Omental fat pad (tissue), 4 donors: ENCODE measurements at places on chromosomes 3 and 15. TPM values are rescaled to one million over a fixed set of nuclear protein-coding genes. Genes with fewer than 3 reads are reported as not detected.

NXPE3 gene
- 6.5 TPM for total RNA-seq

CP gene
- total RNA-seq = 24.3 TPM

AP3S2 gene
- 73.8 TPM for total RNA-seq

SERPINI1 gene
- 2.2 TPM for total RNA-seq

NDN gene
- 135 TPM for total RNA-seq

COL7A1 gene
- 0.31 TPM for total RNA-seq

MUC4 gene
- not detected for total RNA-seq

MLH1 gene
- total RNA-seq = 29.5 TPM

ZNF445 gene
- total RNA-seq = 4.6 TPM

CD96 gene
- total RNA-seq = 4.3 TPM

FEZF2 gene
- not detected for total RNA-seq

PROK2 gene
- 0.93 TPM for total RNA-seq

PAK6 gene
- not detected for total RNA-seq

HRG gene
- not detected for total RNA-seq

CASR gene
- total RNA-seq = not detected

MAP6D1 gene
- total RNA-seq = 2.8 TPM

HHATL gene
- total RNA-seq = not detected
